ENCODE measurements at places on chromosomes 7 and 10.

- H3K4me3 ChIP-seq = peak overlapping the region; percentile 40
- no peaks in the 10 kb centered on the region for H3K27me3 ChIP-seq
- no peaks in the 10 kb centered on the region for H3K4me1 ChIP-seq
Measured at GRCh38 chr10:13492493-13493180, 36.2 kb downstream of the BEND7 start.

GRCh38 chr10:23412223-23412622 is 26.7 kb upstream of the OTUD1 start:
- no peaks in the 10 kb centered on the region for H3K4me1 ChIP-seq
- H3K27ac ChIP-seq = peak overlapping the region; percentile 15
- H3K4me3 ChIP-seq = no peak overlapping the region
- no peaks in the 10 kb centered on the region for H3K36me3 ChIP-seq

GRCh38 chr7:98974205-98974604 is 95.9 kb downstream of the TRRAP start:
- no peaks in the 10 kb centered on the region for H3K4me1 ChIP-seq
- no peak overlapping the region for H3K4me3 ChIP-seq
- no peak for DNase-seq
- H3K27me3 ChIP-seq = no peaks in the 10 kb centered on the region
- H3K27ac ChIP-seq = no peak overlapping the region

DNA sequence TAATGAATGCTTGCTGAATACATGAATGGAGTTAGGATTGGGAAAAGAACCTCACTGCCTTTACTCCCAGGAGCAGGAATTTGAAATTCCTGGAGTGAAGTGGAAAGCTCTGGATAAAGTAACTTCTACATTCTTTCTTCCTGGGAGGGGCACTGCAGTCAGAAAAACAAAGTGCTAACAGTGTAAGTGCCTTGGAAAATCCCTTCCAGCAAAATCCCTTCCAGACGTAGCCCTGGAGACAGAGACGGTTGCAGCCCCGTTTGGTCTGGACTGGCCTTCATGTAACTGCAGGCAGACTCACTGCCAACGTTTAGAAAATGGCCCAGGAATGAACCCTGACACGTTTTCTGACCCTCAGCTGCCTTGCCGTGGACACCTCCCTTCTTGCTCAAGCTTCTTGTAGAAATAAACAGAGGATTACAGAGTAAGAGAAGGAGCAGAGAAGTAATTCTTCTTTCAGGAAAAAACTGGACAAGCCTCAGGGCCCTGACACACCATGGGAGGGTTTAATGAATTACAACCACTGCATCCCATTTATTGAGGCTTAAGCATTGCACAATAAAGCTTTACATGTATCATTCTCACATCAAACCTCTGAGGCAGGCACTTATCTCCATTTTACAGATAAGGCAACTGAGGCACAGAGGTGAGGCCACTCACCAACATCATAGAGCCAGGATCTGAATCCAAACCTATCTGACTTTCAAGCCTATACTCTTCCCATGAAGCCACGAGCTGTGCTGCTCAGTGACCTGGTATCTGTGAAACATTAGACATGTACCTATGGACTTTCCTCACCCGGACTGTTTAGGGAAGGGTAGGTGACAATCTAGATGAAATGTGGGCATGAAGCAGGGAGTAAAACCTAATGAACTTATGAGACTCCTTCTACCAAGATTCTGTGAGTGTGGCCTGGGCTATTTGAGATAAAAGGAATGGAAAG is 7.8 kb downstream of the ITPRIP start:
- DNase-seq = no peak
- H3K4me3 ChIP-seq = peak overlapping the region; percentile 25
- H3K27me3 ChIP-seq = no peaks in the 10 kb centered on the region
- H3K4me1 ChIP-seq = peaks cover 100% of the 10 kb centered on the region
- H3K36me3 ChIP-seq = no peaks in the 10 kb centered on the region

- DNase-seq = no peak
- H3K27me3 ChIP-seq = no peaks in the 10 kb centered on the region
- no peaks in the 10 kb centered on the region for H3K36me3 ChIP-seq
- no peak overlapping the region for H3K27ac ChIP-seq
Measured at GRCh38 chr7:33035776-33036175, 26.8 kb downstream of the NT5C3A start.

DNA sequence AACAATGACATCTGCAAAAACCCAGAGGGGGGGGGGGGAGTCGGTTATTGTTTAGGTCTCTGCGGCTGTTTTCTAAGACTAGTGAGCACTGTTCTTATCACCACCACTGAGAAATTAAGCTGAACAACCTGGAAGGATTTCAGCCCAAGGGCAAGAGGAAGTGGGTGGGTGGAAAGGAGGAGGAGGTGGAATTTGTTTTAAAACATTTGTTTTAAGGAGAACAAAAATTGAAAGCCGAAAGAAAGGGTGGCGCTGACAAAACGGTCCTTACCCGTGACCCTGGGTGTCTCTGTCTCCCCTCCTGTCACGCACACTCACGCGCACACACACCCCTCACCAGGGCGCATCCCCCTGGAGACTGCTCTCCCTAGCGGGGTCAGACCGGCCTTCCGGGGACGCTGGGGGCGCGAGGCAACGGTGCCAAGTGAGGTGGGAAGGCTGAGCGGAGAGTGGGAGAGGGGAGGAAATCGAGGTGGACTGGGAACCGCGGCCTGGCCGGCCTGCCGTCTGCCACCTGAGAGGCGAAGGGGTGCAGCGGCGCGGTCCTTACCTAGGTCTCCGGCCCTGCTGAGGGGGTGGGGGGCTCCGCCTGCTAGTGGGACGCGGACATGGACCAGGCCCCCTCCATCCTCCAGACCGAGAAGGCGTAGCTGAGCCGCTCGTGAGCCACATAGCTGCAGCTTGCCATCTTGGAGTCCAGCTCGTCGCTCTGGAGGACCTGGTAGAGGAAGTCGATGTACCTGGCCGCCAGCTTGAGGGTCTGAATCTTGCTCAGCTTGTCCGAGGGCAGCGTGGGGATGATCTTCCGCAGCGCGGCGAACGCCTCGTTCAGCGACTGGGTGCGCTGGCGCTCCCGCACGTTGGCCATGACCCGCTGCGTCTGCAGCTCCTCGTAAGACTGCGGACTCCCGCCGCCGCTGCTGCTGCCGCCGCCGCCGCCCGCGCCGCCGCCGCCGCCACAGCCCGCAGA is 1.0 kb downstream of the TWIST1 start:
- peak overlapping the region; percentile 49 for H3K4me3 ChIP-seq
- H3K36me3 ChIP-seq = no peaks in the 10 kb centered on the region
- no peak overlapping the region for H3K27ac ChIP-seq
- peaks cover 23% of the 10 kb centered on the region for H3K4me1 ChIP-seq
- H3K27me3 ChIP-seq = peaks cover 96% of the 10 kb centered on the region

DNA sequence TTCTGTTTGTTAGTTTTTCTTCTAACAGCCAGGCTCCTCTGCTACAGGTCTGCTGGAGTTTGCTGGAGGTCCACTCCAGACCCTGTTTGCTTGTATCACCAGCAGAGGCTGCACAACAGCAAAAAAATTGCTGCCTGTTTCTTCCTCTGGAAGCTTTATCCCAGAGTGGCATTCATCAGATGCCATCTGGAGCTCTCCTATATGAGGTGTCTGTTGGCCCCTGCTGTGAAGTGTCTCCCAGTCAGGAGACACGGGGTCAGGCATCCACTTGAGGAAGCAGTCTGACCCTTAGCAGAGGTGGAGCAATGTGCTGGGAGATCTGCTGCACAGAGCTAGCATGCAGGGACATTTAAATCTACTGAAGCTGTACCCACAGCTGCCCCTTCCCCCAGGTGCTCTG is 26.7 kb upstream of the CROT start:
- H3K4me3 ChIP-seq = no peak overlapping the region
- DNase-seq = no peak
- H3K4me1 ChIP-seq = no peaks in the 10 kb centered on the region
- no peaks in the 10 kb centered on the region for H3K27me3 ChIP-seq

DNA sequence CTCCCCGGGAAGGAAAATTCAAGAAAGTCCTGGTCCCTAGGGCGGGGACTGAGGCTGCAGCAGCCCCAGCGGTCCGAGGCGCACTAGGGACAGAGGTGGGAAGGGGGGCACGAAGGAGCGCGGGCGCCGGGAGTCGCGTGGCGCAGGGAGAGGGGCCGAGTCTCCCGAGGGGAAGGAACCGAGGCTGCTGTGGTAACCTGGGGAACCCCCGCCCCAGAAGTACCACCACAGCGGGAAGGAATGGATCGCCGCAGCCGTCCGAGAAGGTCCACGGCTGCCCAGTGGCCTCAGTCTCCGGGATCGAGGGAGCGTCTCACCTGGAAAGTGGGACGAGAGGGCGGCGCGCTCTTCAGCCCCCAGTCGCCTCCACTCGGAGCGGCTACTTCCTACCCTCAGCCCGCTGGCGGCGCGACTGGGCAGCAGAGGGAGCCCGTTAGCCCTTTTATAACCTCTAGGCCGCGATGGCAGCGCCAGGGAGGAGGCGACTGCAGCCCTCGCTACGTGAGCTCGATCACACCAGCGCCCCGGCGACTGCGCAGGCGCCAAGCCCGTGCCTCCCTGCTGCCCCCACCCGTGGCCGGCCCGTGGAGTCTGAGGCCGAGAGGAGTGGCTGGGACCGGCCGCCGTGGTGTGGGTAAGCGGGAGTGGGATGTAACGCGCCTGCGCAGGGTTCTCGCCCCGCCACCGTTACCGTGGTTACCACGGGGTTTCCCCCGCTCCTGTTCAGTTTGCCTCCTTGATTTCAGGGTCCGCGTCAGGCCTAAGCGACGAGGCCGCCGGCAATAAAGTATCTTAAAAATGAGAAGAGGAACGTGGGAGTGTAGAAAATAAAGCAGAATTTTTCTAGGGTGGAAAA is at the start of gene P4HA1:
TSS of gene P4HA1 (minus strand) at position 418 of the 856 bp plus-strand sequence. CDS start 21,983 bp downstream, outside the sequence.
- peak within 1 kb of the TSS; percentile 93 for H3K4me3 ChIP-seq
- peak within 1 kb of the TSS; percentile 94 for H3K27ac ChIP-seq
- peaks cover 17% of the 10 kb centered on the region for H3K4me1 ChIP-seq
- H3K36me3 ChIP-seq = peaks cover 7% of the 10 kb centered on the region

DNA sequence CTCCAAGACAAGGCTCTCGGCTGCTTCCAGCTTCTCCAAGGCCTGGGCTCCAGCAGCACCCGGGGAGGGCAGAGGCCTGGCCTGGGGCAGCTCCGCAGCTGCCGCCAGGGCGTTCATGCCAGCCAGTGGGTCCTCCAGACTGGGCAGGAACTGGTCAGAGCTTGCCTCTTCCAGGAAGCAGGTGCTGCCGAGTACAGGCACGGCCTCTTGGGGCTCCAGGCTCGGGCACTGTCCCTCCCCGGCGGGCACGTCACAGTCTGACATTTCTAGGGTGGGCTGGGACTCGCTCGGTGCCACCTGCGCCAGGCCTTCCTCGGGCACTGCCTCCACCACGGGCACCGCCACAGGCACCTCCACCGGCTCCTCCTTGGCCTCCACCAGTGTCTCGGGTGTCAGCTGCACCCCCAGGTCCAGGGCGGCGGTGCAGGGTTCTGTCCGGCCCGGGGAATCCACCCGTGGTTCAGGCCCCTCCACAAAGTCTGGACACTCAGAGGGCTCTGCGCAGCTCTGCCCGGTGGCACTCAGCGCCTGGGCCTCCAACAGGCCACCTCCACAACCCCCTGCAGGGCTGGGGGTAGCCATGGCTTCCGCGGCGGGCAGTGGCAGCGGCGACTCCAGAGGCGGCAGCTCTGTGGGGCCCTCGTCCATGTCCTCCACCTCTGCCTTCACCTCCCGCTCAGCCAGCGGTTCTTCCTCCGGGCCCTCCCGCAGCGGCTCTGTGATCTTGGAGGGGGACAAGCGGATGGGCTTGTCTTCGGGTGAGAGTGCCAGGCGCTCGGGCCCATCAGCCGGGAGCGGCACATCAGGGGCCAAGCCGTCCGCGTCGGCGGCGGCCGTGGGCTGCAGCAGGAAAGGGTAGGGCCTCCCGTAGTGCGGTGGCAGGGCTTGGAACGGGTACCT is 52.9 kb downstream of the TNRC18 start:
- peak overlapping the region; percentile 23 for H3K4me3 ChIP-seq
- peak; percentile 73 for DNase-seq
- H3K36me3 ChIP-seq = peaks cover 73% of the 10 kb centered on the region
- peaks cover 29% of the 10 kb centered on the region for H3K4me1 ChIP-seq

DNA sequence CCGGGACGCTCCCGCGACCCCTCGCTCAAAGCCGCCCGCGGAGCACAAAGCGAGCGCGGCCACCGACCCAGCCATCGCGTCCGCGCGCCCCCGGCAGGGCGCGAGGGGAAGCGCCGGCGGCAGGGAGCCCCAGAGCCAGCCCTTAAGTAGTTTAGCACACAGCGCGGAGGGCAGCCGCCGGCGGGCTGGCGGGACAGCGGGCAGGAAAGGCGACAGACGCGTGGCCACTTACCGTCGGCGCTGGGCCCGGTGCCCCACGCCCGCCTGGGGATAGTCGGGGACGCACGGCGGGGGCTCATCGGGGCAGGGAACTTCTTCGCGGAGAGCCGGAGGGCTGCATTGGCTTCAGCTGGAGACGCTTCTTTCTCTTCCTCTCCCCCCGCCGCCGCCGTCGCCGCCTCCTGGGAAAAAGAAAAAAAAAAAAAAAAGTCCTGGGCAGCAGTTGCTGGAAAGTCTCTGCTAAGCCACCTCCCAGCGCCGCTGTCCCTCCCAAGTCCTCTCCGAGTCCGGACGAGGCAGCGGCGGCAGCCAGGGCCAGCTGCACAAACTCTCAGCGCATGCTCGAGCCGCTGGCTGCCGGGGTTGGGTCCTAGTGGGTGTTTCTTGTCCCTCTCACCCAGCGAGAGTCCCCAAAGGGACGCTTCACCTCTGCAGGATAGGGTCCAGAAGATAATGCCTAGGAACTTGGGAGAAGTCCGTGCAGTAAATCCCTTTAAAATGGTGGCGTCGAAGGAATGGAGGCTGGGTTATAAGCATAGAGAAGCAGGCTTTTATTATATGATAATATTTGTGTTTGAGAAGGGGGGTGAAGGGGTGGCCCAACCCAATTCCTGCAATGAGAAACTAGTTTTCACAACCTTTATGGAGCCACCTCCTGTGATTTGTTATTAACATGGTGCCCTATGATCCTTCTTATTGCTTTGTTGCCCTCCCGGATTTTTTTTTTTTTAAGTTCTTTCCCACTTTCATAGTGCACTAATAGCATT is at the start of gene TSPAN12:
TSS of gene TSPAN12 (minus strand) at position 557 of the 986 bp plus-strand sequence. CDS start 1,381 bp downstream, outside the sequence.
- H3K4me1 ChIP-seq = peaks cover 18% of the 10 kb centered on the region
- H3K27ac ChIP-seq = peak within 1 kb of the TSS; percentile 87
- no peaks in the 10 kb centered on the region for H3K27me3 ChIP-seq
- peak; percentile 90 for DNase-seq

- H3K4me1 ChIP-seq = peaks cover 7% of the 10 kb centered on the region
- H3K4me3 ChIP-seq = no peak overlapping the region
- H3K36me3 ChIP-seq = no peaks in the 10 kb centered on the region
- H3K27ac ChIP-seq = no peak overlapping the region
- no peak for DNase-seq
Measured at GRCh38 chr10:18204039-18204835, 64.0 kb downstream of the CACNB2 start.

DNA sequence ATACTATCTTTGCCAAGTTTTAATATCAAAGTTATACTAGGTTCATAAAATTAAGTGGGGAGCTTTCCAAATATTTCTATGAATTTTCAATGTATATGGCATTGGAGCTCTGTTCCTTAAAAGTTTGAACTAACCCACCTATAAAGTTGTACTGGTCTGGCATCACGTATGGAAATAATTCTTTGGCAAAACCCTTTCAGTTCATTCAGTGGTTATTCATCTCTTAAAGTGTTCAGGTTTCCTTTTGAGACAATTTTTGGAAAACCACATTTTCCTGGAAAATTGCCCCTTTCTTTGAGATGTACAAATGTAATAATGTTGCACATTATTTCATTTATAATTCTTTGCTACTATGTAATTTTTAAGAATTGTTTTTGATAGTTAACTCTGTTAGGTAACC is 62.5 kb upstream of the INPP5A start:
- H3K4me3 ChIP-seq = no peak overlapping the region
- no peaks in the 10 kb centered on the region for H3K4me1 ChIP-seq
- no peak overlapping the region for H3K27ac ChIP-seq
- H3K36me3 ChIP-seq = no peaks in the 10 kb centered on the region

GRCh38 chr10:50421026-50421719 is 169.9 kb upstream of the ASAH2 start:
- no peaks in the 10 kb centered on the region for H3K27me3 ChIP-seq
- H3K27ac ChIP-seq = peak overlapping the region; percentile 18
- H3K4me1 ChIP-seq = peaks cover 35% of the 10 kb centered on the region
- no peaks in the 10 kb centered on the region for H3K36me3 ChIP-seq
- peak; percentile 49 for DNase-seq

All from lower lobe of right lung (tissue), 2 donors.